ENCODE measurements at places on chromosomes 6 and 20.

DNA sequence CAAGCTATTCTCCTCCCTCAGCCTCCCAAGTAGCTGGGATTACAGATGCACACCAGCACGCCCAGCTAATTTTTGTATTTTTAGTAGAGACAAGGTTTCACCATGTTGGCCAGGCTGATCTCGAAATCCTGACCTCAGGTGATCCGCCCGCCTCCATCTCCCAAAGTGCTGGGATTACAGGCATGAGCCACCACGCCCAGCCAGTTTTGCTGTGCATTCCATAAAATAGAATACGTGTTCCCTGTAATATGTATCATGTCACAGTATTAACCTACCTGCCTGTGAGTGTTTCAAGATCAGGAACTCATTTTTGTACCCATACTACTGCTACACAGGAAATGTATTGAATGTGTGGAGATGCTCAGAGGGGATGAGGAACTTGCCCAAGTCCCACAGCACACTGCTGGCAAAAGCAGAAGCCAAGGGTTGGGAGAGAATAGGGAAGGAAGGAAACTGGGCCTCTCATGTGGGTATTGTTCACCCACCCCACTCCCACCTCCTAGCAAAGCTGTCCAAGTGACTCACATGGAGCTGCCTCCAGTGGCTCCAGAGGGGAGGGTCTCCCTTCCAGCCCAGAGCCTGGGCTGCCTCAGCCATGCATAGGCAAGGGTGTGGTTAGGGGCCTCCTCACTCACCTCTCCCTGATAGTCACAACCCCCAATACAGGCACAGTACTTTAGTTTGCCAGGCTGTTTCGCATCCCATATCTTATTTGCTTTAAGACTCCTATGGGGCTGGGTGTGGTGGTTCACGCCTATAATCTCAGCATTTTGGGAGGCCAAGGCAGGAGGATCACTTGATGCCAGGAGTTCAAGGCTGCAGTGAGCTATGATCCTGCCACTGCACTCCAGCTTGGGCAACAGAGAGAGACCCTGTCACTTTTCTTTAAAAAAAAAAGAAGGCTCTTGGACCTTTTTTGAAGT, 9.4 kb downstream of the HM13 start:
- DNase-seq: no peak

DNA sequence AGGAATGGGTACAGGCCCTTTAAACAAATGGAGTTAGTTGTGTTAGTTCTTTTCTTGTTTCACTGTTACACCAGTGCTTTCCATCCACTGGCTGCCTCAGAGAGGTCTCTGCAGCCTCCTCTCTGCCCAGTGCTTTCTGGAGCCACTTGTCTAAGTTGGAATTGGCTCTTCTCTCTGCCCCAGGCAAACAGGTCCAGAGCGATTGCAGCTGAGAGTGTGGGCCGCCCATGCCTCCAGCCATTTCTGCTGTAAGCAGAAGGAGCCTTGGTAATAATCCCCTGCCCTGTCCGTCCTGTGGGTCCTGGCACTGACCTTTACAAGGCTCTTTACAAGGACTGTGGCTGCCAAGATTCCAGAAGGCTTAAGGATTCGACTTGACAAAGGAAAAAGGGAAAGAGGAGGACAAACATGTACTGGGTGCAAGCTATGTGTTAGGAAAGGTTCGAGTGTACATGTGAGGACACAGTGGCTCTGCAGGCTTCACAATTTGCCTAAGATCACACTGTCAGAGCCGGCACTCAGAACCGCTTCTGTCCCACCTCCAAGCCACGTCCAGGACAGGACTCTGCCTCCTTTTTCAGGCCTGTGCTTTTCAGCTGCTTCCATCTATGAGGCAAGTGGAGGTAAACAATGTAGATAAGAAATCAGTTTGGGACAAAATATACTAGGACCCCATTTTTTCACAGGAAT, 88.5 kb downstream of the POPDC3 start:
- DNase-seq: no peak

DNA sequence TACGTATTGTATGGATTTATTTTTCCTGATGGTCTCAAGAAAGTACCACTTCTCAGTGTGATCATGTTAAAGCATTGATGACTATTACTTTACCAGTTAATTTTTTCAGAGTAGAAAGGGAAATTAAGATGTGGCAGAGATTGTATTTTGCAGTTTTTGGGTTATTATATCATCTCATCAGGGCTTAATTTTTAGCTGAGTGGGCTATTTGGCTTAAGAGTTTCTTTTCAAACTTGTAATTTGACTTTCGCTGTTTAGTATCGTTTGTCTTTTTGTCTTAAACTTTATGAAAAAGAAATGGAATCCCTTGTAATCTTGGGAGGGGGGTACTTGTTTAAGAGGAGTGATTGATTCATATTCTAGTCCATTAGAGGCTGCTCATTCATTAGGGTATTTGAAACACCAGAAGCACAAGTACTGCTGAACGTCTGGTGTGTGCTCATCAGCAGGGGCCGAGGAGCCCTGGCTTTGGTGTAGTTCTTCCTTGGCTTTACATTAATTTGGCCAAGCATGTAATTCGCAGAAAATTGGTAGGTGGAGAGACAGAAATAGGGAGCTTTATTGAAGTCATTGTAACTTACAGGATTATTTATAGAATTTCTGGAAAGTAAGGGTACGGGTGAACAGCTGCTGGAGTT, 112.4 kb downstream of the TIAM2 start:
- no peak for DNase-seq

- DNase-seq: no peak
Observed at GRCh38 chr6:28137505-28137981, 4.1 kb upstream of the ZKSCAN8 start.

DNA sequence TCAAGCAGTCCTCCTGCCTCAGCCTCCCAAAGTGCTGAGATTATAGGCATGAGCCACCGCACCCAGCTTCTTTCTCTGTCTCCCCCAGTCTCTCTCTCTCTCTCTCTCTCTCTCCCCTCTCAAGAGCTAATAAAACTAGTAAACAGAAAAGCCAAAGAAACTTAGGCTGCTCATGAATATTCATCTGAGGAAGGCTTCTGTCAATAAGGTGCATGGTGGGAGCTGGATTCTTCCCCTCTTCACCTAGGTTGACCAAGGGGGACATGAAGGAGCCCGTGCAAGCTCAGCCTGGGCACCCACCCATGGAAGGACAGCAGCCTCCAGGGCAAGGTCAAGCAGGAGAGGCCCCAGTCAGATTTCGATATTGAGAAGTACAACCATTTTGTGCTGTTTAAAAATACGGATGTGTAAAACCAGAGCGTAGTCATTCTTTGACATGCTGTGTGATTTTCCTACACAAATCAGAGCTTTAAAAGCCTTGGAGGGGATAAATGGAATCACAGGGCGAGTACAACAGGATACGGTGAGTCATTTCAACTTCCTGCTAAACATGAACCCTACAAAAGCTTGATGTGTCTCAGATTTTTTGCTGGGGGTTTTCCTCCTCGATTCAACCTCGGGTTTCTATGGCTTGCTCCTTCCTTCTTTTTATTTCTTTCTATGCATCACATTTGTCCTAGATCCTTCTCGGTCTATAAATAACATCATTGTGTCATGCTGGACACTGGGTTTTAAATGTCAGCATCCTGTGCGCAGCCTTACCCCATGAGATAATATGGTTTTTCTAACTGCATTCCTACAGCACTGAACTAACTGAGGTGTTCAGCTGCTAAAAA, 368.9 kb upstream of the JARID2 start:
- DNase-seq: no peak

DNA sequence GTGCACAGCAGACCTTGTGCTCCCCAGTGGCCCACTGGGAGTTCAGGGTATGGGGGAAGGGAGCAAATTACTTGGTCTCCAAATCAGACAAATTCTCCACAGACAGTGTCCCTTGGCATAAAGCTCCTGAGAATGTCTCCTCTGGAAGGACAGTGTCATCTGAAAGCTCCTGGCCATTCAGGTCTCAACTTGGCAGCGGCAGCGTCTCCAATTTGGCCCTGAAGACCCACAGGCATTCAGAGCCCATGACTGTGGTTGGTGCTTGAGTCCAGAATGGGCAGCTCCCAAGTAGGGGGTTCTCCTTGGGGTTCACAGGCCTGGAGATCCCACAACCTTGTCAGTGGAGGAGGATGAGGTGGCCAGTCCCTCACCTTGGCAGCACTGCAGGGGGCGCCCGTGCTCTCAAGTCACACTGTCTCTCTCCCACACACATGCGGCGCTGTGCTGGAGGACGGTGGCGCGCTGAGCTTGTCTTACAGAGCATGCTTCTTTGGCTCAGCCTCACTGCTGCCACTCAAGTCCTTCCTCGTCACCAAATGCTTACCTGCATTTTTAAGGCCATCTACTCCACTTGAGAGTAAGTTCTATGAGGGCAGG, 20.7 kb downstream of the DYNLRB1 start:
- peak; percentile 50 for DNase-seq

GRCh38 chr6:49633541-49633940, 3.1 kb downstream of the RHAG start:
- no peak for DNase-seq

- DNase-seq: no peak
Observed at GRCh38 chr6:115570331-115570730, 490.4 kb downstream of the FRK start.

GRCh38 chr6:134577998-134578397, 260.1 kb upstream of the SGK1 start:
- no peak for DNase-seq

DNA sequence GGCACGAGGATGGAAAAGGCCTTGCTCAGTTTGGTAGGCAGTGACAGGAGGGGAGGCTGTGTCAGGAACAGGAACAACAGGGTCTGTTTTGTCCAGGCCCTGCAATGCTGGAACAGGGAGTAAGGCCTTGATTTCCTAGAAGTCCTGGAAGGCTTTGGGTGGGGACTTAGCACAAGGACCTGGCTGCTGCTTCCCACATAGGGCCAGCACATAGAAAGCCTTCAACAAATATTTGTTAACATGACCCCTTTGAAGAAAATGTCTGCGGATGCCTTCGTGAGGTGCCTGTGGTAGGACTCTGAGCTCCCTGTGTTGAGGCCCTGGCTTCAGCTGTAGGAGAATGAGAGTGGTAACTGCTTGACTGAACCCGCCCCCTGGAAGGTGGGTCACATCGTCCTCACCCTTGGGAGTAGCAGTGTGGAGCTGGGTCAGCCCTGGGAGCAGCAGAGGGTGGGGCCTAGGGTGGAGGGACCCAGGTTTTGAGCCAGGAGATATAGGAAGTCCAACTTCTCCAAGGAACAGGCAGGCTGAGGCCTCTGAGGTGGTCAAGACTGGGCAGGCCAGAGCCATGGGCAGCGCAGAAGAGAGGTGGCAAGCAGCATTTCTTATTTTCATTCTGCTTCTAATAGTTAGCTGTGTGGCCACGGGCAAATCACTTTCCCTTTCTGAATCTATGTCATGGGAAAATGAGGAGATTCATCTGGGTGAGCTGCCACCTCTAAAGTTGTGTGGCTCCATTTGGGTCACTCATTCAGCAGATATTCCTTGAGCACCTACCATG, 50.0 kb downstream of the CNBD2 start:
- DNase-seq: no peak

- DNase-seq: no peak
Observed at GRCh38 chr6:54681987-54682386, 164.6 kb upstream of the FAM83B start.

DNA sequence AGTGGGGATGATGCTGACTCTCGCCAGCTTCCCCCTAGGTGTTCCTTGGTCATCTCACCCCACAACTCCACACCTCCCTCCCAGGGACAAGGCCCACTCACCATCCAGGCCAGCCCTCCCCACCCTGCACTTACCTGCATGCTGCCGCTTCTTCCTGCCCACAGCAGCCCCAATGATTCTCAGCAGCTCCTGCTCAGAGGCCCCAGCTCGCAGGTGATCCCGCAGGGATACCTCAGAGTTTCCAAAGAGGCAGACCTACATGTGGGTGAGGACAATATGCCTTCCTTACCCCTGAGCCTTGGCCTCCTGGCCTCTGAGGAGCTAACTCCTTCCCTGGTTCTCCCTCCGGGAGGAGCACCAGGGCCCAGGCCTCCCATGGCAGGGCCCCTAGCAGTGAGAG, 24.6 kb downstream of the MOCS1 start:
- DNase-seq: no peak

GRCh38 chr6:84967965-84968364, 203.6 kb upstream of the TBX18 start:
- no peak for DNase-seq

- peak; percentile 74 for DNase-seq
Observed at GRCh38 chr20:297098-297924, at the start of gene ZCCHC3. Gene ZCCHC3 (plus strand): TSS chr20:297570. CDS start chr20:297587, 17 bp downstream.
